NCI-H526 treated with DMSO at 0.1 percent for 48 hours (cell line): ENCODE measurements at places on chromosomes 12 and 14.

- no peak for DNase-seq
Measured at GRCh38 chr14:90781876-90782275, 34.4 kb downstream of the TTC7B start.

- DNase-seq: no peak
Measured at GRCh38 chr14:94480809-94481208, 4.8 kb upstream of the SERPINA9 start.

DNA sequence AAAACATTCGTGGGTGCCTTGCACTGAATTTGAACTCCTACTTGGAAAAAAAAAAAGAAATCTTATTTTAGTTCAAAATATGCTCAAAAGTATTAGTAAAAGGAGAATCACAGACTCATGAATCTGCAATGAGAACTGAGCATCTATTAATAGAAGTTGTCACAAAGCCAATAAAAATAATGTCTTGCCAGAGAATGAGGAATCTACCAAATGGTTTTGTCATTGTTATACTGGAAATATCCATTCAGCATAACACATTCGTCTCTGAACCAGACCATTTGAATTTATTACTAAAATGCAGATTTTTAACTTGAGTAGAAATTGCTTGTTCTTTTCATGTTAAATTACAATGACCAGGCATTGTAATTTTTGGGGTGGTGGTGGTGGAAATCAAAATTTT is 11.6 kb upstream of the PTPRB start:
- DNase-seq: no peak

DNA sequence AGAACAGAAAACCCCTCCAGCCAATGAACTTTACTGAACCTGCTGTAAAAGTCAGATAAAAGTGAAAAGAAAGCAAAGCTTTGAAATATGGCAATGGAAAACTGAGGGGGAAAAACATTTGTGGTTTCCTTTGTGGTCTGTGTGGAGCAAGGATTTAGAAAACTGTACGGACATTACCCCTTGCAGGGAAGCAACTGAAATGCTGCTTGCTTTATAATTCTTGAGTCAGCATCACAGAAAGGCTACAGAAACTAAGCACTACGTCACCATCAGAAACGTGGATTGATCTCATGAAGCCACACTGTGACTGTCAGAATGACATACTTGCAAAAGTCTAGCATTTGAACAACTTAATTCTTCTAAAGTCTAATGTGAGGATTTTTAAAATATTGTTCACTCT is 2.4 kb upstream of the KCNC2 start:
- no peak for DNase-seq

DNA sequence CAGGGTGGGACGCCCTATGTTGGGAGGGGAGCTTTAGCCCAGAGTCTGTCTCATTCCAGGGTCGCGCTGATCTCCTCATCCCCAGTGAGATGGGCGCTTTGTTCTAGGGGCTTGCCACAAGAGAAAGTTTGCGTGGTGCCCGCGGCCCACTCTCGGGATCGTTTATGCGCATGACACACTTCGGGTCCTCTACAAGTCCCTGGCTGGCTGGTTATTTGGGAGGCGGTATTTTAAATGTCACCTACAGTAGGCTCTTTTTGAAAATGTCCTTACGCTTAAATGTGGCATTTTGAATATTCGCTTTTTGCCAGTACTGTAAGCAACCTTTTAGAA is 541 bp downstream of the GOLT1B start:
- DNase-seq: no peak

DNA sequence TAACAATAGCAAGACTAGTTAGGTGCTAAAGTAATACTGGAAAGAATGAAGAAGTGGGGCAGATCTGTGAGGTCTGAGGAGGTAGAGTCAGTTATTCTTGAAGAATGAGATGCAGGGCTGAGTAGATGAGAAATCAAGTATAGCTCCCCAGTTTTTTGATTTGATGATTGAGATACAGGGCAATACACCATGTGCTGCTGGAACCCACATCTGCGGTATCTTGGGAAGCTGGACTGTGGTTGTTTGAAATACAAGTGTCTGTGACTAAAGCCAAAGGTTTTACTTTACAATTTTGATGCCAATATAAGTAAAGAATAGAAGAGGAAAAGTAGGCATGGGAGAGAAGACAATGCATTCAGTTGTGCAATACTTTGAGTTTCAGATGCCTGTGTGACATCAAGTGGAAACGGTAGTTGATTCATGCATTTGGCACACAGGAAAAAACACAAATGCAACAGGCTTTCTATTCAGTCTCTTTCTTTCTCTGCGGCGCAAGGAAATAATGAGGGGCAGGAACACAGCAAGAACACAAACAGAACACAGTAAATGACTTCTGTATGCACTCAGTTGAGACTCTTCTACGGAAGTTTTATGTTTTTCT is 190.2 kb upstream of the SLC38A2 start:
- DNase-seq: no peak

GRCh38 chr12:3204730-3205531 is 127.8 kb downstream of the TSPAN9 start:
- DNase-seq: no peak

- DNase-seq: peak; percentile 34
Measured at GRCh38 chr14:73785834-73786635, 65.6 kb upstream of the PTGR2 start.

DNA sequence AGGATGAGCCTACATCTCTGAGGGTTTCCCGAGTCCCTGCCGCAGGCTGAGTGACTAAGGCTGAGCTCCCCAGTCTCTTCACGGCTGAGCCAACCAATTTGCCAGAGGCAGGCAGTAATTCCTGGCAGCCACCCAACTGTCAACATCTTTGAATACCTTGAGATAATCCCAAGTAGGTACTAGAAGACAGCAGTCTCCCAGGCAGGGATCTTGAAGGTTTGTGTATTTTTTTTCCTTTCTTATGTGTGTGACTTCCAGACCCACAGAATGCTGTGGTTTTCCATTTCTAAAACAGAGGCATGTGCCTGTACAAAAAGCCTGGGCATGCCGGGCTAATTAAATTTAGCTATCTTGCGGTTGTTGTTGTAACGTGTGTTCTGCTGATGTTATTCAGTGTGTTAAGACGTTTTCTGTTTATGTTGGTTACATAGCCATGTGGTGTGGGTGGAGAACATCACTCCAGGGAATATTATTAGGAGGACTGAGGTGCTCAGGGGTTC is 155.5 kb downstream of the ANO2 start:
- DNase-seq: no peak

DNA sequence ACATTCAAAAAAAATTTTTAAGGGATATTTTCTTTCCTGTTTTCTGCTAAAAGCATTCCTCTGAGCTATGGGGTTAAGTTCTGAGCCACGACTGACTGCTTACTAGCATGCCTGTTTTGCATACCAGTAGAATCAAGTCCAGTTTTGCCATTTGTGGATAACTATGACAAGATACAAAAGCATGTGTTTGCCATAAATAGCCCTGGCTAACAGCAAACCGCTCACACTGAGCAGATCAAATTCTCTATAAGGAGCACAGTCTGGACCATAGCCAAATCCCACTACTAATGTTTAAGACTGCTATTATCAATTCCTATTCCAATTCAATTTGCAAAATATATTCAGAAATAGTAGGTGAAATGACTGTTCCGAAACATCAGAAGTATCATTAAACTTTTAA is 3.2 kb downstream of the CFL2 start:
- peak; percentile 91 for DNase-seq

- DNase-seq: no peak
Measured at GRCh38 chr14:59215322-59215721, 26.9 kb downstream of the DAAM1 start.

DNA sequence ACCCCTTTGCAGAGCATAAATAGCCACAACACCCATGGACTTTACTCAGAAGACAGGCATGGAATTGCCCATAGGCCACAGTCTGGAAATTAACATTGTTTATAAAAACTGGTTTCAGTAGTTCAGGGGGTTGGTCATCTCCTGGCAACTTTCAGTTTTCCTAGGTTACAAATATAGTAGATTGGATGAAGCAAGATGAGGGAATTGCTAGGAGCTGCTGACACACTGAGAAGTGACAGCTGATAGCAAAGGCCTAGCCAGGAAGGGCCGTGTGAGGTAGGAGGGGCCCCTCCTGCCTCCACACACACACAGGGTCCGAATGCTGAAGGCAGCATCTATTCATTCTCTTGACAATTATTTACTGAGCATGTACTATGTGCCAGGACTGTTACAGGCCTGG is 8.3 kb downstream of the GALNT16 start:
- no peak for DNase-seq

- no peak for DNase-seq
Measured at GRCh38 chr14:21088687-21089086, 9.8 kb downstream of the ZNF219 start.

GRCh38 chr12:62258941-62259630 is 1.1 kb upstream of the USP15 start:
- DNase-seq: peak; percentile 53

DNA sequence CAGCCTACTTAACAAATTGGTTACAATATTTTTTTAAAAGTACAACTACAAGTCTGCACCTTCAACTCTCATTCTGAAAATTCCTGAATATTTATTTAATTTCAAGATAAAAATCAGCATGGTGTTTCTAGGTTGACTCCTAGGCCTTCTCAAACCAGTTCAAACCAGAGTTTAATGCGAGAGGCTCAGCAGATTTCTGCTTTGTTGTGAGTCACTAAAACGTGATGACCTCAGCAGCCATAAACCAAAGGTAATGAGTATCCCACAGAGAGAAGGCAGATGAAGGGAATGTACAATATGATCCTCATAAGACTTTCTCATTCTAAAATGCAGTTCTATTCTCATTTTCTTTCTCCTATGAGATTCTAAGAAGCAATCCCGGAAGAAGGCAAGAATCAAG is 1.5 kb downstream of the PRDM4 start:
- no peak for DNase-seq

GRCh38 chr12:123070267-123071081 is 80.4 kb downstream of the PITPNM2 start:
- no peak for DNase-seq

DNA sequence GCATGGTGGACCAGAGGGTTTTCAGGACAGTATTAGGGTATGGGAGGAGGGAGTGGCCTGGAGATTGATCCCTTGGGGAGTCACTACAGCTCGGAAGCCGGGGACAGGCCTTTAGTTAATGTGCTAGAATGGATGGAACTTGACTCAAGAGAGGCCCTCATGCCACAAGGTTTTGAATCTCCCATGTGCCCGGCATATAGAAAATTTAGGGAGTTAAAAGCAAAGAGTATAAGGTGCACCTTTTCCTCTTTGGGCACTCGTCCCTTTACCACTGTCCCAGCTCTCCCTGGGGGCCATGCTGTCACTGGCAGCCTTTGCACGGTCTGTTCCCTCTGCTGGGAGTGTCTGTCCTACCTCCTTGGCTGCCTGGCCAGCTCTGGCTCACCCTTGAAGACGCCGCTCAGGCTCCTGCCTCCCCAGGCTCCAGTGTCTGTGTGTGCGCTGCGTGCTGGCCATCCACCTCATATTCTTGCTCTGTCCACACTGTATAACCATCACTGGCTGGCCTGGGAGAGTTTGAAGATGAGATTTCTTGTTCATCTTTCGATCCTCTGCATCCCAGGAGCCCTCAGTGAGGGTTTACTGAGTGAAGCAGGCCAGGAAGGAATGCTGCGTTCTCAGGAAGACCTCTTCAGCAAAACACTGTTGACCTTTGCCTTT is 161.3 kb downstream of the ZFP36L1 start:
- no peak for DNase-seq

GRCh38 chr12:51377099-51377984 is 13.9 kb downstream of the GALNT6 start:
- no peak for DNase-seq

- DNase-seq: no peak
Measured at GRCh38 chr12:49255857-49256637, 8.8 kb upstream of the TUBA1C start.

- peak; percentile 34 for DNase-seq
Measured at GRCh38 chr14:32047791-32048190, 29.3 kb upstream of the ARHGAP5 start.

DNA sequence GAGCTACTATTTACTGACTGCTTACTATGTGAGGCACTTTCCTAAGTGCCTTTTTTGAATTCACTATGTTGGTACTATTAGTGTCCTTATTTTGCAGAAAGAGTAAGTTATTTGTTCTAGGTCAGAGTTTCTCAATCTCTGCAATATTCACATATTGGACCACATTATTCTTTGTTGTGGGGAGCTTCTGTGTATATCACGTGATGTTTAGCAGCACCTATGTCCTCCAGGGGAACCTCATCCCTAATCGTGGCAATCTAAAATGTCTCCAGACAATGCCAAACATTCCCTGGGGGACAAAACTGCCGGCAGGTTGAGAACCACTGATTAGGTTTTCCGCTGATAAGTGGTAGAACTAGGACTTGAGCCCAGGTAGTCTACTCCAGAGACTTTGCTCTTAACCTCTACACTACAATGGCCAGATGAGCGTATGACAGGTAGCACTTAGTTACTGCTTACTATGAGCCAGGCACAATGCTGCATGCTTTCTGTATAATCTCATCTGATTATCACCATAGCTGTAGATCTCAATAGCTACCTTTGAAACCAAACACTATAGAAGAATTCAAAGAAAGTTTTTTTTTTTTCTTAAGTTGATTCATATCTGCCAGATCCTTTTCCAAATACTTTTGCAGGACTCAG is 38.9 kb downstream of the NELL2 start:
- no peak for DNase-seq

- no peak for DNase-seq
Measured at GRCh38 chr14:34365309-34365915, 96.6 kb downstream of the SPTSSA start.

DNA sequence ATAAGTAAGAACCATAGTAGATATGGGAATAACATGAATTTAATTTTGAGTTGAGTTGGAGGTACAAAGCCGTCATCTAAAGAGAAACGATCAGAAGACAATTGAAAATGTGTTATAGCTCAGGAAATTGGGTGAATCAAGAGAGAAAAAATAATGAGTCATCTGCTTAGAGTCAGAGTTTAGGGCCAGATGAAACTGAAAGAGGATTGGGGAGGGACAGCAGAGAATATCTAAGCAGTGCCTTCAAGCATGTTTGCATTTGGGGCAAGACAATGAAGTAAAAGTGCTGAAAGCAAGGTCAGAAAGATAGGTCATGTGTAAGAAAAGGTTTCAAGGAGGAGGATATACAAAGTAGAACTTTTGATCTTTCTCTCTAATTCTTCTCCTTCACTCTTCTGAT is 49.4 kb downstream of the SLC15A5 start:
- DNase-seq: no peak

GRCh38 chr12:72578327-72578726 is 306.2 kb downstream of the TRHDE start:
- DNase-seq: no peak

GRCh38 chr12:13204428-13204827 is 7.9 kb downstream of the EMP1 start:
- DNase-seq: no peak

DNA sequence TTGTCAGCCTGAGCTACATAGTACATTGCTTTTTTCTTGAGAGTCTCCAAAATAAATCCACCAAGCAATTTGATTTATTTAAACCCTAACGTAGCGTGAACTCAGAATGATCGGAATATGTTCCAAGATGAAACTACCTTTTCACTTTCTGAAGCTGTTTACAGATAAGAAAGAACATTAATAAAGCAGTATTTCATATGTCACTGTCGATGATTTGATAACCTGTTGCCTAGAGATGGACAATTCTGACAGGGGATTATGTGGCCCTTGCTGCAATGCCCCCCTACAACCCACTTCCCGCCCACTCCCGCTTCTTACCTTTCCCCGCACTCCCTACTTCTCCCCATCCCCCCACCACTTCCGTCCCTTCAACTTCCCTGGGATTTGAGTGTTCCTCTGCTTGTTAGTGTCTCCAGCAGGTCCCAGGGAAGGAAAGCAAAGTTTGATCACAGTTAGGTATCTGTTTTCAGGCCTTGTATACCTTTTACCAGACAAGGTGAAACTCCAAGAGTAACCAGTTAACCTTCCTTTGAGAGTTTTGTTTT is 229.2 kb upstream of the HMGA2 start:
- no peak for DNase-seq
